ENCODE measurements at places on chromosomes 7 and 10.
A peak's percentile ranks its signal among the peaks of the same experiment; 100 is the strongest.

GRCh38 chr10:29150010-29150409 is 138.9 kb upstream of the LYZL1 start:
- DNase-seq: peak; percentile 21

- peak; percentile 62 for DNase-seq
Observed at GRCh38 chr10:43817368-43817767, 168.7 kb upstream of the ZNF32 start.

GRCh38 chr7:91636129-91636724 is 244.3 kb downstream of the MTERF1 start:
- peak; percentile 57 for DNase-seq

GRCh38 chr10:36248304-36248981 is 606.3 kb upstream of the FZD8 start:
- DNase-seq: peak; percentile 33

DNA sequence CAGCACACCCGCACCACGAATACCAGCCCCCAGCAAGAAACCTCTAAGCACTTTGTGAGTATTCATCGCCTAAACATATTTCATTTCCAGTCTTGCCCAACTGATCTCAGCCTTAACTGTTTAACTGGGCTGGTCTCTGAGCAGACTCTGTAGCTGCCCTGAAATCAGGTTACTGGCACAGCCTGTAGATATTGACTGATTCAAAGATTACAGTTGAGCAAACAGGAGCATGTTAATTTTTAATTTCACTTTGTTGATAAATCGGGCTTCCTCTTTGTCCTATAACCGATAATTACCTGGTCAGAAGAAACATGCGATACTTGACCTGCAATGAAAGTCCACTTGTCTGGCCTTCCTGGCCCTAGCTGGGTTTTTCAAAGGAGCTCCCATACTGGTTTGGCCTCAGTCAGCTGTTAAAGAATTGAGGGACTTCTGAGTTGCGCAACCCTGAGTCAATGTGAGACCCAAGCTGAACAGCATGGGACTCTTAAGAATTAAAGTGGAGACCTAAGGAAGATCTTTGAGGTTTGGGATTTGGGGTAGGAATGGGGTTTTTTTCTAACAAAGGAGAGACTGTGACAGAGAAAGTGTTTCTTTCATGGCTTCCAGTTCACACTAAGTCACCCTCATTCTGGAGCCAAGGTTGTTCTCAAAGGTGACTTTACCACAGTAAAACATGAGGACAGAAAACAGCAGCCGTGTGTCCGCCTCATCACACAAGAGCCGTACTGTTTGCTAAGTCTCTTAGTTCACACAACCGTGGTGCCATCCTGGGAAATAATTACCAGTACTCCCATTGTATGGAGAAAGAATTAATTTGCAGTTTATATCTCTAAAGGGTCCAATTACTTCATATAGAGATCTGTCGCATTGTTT is 75.9 kb downstream of the PPP1R3C start:
- no peak for DNase-seq

- peak; percentile 99 for DNase-seq
Observed at GRCh38 chr7:95549818-95550529, 46.3 kb downstream of the PDK4 start.

GRCh38 chr10:89069589-89069988 is 79.0 kb downstream of the FAS start:
- DNase-seq: no peak

GRCh38 chr10:96478355-96478754 is 35.4 kb downstream of the TLL2 start:
- DNase-seq: peak; percentile 5

GRCh38 chr7:101608772-101609713 is 20.1 kb downstream of the MYL10 start:
- no peak for DNase-seq

- DNase-seq: peak; percentile 66
Observed at GRCh38 chr7:35646289-35647023, 48.5 kb downstream of the HERPUD2 start.

- peak; percentile 96 for DNase-seq
Observed at GRCh38 chr10:52216852-52217251, 97.2 kb upstream of the DKK1 start.

DNA sequence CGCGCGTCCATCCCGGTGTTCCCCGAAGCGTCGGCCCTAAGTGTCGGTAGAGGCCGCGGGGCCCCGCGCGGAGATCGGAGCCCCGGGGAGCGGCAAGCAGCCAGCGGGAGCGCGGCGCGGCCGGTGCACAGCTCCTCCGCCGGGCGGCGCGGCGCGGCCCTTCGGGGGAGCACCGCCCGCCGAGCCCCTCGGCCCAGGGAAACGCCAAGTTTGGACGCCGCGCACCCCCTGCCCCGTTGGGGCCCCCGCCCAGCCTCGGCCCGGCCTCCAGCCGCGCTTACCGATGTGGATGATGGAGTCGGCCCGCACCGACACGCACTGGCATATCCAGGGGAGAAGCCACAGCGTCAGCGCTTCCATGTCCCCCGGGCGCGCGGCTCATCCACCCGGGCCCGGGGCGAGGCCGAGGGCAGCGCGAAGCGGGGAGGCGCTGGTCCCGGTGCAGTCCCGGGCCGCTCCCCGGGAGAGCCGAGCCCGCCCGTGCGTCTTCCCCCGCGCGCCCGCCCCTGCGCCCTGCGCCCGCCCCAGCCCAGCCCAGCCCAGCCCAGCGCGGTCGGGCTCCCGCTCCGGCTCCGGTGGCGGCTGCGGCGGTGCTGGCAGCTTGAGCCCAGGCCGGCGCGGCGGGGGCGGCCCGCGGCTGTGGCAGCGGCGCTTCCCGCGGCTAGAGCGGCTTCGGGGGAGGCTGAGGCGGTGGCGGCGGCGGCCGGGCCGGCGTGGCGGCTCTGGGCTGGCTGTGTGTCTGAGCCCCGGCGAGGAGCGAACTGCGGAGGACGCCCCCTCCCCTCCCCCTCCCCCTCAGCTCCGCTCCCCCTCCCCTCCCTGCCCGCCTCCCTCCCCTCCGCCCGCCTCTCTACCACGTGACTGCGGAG is at the start of gene GRID1:
Gene GRID1, minus strand, starts transcription at position 763 of the 869 bp plus-strand sequence.
- peak; percentile 13 for DNase-seq

- DNase-seq: no peak
Observed at GRCh38 chr10:28047061-28047460, 48.2 kb upstream of the ODAD2 start.

DNA sequence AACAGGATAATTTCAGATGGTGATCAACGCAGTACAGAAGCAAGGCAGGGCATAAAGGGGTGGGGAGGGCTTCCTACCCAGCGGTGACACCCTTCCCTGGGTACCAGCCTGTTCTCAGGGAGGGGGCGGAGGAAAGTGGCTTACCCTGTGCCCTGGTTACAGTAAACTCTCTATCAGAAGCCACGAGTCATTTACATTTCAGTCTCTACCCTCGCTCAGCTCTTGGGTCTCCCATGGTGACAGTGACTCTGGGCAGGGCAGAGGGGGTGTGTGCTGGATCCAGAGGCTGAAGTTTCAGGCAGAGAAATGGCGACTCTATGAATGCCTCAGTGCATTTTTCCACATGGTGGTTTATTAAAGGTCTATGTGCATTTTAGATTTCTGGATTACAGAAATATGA is 107.0 kb downstream of the ADARB2 start:
- DNase-seq: no peak

DNA sequence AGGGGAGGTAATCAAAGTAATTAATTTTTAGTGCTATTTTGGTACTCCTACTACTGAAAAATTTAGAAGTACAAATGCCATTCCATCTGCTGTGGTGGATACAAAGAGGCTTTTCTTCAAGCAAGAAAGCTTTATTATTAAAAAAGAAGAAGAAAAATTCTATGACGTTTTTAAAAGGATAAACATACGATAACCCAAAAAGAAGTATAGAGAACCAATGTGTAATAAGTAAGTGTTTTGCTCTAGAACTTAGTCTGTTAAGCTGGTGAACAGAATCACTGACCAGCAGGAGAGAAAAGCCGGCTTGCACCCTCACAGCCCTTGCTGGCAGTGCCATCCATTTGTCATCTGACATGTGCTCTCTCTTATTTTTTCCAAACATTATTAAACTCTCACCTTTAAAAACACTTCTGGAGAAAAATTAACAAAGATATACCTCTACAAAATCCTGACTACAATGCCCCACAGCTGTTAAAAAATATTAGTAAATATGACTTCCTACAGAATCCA is 81.5 kb downstream of the SRPK2 start:
- no peak for DNase-seq

DNA sequence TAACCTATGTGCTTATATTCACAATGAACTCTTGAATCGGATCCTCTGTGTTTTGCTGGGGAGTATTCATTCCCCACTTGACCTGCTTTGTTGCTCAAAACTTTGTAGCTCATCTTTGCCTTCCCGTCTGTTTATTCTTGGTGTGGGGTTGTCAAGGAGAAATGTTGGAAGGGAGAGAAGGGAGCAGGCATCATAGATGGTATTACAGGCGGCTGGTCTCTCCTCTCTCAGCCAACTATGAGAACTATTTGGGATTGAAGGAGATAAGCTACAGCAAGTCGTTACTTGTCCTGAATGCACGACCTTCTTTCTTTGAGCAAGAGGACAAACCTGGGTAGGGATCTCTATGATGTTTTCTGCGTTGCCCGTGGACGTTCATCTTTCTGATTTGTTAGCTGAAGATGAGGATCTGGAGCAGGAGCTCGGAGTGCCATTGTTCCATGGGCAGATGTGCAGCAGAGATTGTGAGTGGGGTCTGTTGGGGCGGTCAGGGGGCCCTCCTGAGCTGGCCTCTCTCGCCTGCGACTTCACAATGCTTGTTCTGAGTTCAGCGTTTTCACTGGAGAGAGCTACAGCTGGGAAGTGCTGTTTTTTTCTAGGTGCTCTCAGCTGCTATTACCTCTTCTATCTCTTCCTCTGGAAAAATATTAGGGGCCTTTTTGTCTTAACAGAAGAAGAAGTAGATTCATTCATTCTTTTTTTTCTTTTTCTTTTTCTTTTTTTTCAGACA is 126.9 kb upstream of the KLF6 start:
- DNase-seq: no peak

GRCh38 chr10:22927661-22928403 is at the start of gene ARMC3:
ARMC3 (plus strand) TSS chr10:22928053; CDS start chr10:22931997, 3,944 bp downstream.
- peak; percentile 49 for DNase-seq

GRCh38 chr10:92219559-92219958 is 71.3 kb downstream of the CPEB3 start:
- DNase-seq: no peak

DNA sequence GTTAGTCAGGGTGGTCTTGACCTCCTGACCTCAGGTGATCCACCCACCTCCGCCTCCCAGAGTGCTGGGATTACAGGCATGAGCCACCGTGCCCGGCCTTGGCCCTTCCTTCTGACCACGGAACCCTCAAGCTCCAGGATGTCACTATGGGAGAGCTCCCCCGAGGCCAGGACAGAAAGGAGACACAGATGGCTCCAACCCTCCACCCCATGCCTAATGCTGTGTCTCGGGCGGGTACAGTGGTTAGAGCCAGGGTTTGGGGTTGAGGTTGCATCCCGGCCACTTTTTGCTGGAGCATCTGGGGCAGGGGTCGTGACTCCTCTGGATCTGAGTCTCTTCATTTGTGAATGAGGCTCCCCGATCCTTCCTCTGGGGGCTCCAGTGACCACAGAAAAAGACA is 8.1 kb downstream of the MYL10 start:
- no peak for DNase-seq

DNA sequence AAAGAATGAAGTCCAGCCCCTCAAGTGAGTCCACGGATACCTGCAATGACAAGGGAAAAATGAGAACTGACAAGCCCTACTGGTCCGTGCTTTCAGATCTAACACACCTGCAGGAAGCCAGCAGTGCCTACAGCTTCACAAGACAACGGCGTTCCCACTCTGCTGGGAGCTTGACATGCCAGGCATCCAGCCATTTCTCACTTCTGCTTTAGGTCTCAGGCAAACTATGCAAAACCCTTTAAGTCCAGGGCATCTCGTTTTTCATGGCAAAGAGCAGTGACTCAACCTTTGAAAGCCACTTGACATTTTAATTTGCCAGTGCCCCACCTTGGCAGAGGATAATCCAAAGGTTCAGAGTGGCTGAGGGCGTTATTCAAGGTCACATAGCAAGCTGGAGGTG is 49.1 kb upstream of the GPAM start:
- DNase-seq: no peak

DNA sequence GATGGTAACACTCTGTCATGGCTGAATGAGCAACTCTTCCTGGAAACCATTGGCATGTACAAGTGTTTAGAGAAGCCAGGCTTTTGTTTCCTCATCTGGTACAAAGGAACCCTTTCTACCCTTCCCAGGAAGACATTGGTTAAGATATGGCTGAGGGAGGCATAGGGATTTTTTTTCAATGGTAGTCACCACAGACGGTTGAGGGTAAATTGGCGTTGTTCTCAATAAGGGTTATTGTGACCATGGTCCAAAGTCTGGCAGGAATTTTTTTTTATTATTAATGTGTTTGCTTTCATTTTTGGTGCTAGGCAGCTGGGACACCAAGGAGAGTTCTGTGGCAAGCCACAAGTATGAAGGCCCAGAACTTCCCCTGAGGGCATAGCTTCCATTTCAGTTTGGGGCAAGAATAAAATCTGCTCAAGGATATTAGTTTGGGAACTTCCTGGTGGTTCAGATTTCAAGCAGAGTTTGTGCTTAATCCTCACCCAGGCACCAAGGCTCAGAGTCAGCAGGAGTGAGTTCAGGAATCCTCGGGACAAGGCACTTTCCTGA is at the start of gene PLEKHS1:
Gene PLEKHS1, plus strand, starts transcription at position 502 of the 552 bp plus-strand sequence. CDS start 3,596 bp downstream, outside the sequence.
- no peak for DNase-seq

DNA sequence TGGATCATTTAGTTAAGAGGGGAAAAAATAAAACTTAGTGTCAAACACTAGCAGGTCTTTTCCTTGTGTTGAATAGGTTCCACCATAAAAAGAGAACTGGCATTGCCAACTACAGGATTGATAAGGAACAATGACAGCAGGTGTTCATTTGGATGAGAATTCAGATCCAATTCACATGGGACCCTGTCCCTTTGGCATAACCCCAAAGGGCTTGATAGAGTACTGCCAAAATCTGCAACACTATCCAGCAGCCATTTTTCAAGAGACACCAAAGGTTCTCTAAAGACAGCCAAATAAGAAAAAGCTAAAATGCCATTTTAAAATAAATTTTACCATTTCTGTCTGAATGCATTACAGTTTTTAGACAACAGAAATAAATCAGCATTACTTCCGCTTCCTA is 422.3 kb downstream of the DGKB start:
- DNase-seq: no peak

GRCh38 chr7:26293569-26294308 is 2.1 kb downstream of the SNX10 start:
- DNase-seq: no peak

DNA sequence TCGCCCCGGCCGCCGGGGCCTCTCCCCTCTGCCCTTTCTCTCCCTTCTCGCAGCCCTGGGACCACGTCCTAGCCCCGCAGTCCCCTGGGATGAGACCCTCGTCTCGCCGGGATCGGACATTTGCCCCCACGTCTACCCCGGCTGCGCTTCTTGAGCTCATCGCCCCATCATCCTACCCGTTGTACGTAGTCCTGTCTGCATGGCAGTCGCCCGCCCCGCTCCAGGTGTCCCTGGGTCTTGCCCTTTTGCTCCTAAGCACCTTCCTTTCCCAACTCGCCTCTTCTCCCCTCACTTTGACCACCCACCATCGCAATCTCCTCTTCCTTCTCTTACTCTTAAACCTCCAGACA is 582 bp downstream of the TPST1 start:
- DNase-seq: no peak
